Activated CD4-positive, alpha-beta T cell treated with anti-CD3 and anti-CD28 coated beads, Interleukin-2, amount 10 ng/mL, durations not matched to agents 7 days and 5 days (primary cell): ENCODE measurements at places on chromosomes 6 and 20. TPM values are rescaled to one million over a fixed set of nuclear protein-coding genes. Genes with fewer than 3 reads are reported as not detected.

BFSP1 gene
- 2.0 TPM for total RNA-seq

GNRH2 gene
- total RNA-seq = 2.0 TPM

PDE10A gene
- not detected for total RNA-seq

RNF217 gene
- 1.1 TPM for total RNA-seq

GRCh38 chr6:102986086-102986485, 1592.6 kb downstream of the GRIK2 start:
- no peak for DNase-seq

MYH7B gene
- total RNA-seq = 0.04 TPM

GRCh38 chr6:161838306-161839035, 564.6 kb upstream of the AGPAT4 start:
- DNase-seq = no peak

- no peak for DNase-seq
Observed at GRCh38 chr6:81383472-81383871, 369.0 kb downstream of the TENT5A start.

KCNQ2 gene
- 0.10 TPM for total RNA-seq

GRCh38 chr6:6741264-6741663, 152.7 kb downstream of the LY86 start:
- no peak for DNase-seq

- no peak for DNase-seq
Observed at GRCh38 chr6:22883061-22883717, 313.8 kb downstream of the HDGFL1 start.

DNA sequence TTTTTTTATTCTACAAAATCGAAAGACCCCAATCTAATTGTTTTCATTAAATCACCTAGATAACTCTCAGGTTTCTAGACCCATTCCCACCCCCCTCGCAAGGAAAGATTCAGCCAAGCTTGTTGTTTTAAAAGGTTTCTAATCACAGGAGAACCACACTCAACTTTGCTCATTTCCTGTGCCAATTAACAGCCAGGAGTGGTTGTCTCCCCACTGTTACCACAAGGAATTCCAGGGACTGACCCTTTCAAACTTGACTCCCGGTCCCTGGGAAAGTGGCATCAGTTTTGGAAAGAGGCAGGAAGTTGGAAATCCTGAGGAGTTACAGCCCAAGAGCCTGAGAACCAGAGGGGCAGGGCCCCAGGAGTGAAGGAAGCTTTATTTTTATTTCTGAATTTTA, 561.3 kb upstream of the JAG1 start:
- no peak for DNase-seq

THBS2 gene
- total RNA-seq = not detected

HLA-DMB gene
- 8.5 TPM for total RNA-seq

DNA sequence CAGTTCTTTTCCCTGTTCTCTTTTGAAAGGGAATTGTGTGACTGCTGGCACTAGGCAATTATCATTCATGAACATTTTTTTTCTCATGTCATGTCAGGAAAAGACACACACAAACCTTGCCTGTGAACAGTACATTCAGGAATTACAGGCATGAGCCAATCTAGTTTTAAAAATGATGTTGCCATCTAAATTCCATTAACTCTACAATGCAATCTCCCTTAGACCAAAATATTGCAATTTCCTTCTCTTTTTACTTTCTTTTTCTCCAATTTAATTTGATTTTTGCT, 127.5 kb upstream of the STMND1 start:
- DNase-seq = no peak

- DNase-seq = no peak
Observed at GRCh38 chr6:163679753-163680152, 265.2 kb downstream of the QKI start.

- DNase-seq = no peak
Observed at GRCh38 chr6:170127151-170127550, 163.7 kb downstream of the DLL1 start.

GRCh38 chr6:13012296-13012695, 295.7 kb downstream of the PHACTR1 start:
- DNase-seq = no peak

- DNase-seq = peak; percentile 57
Observed at GRCh38 chr6:119129148-119129967, 50.9 kb upstream of the FAM184A start.

DNA sequence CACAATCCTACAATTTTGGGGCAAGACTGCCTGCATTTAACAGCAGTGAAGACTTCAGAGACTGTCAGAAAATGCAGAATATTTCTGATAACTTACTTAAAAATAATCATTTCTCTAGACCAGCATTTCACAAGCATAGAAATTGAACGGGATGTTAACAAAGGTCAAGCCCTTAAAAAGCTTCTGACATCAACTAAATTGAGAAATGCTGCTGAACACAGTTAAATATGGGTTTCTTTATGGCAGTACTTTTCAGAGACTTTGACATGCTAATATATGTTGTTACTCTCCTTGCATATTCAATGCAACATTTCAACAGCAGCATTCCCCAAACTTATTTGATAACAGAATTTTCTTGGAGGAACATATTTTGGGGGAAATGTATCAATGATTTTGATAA, 84.5 kb downstream of the KIF13A start:
- no peak for DNase-seq

GRCh38 chr6:160992061-160992979, 751 bp downstream of the MAP3K4 start:
- peak; percentile 37 for DNase-seq

LY6G6D gene
- not detected for total RNA-seq

DNA sequence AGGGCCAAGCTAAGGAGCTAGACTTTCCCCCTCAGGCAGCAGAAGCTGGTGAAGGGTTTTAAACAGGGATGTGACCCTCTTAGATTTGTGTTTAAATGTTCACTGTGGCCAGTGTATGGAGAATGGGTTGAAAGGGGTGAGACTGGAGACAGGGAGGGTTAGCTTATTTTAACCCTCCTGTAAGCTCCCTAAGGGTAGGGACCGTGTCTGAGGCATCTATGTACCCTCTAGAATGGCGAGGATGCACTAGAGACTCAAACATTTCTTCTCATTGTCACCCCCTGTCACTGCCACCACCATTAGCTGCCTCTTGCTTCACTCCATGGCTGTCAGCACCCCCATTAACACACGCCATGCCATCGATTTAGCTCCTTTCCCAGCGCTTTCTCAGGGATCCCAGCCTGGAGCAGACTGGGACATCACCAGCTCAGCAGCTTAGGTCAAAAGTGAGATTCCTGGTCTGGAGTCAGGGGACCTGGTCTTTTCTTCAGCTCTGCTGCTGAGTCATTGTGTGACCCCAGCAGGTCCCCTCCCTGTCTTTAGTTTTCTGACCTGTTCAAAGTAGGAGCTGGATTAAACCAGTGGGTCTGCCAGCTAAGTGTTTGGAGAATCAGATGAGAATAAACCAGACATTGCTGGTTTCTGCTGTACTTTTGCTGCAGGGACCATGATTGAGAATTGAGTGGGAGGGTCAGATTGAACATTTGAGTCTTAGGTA, 1.1 kb upstream of the SLC22A7 start:
- no peak for DNase-seq

DNA sequence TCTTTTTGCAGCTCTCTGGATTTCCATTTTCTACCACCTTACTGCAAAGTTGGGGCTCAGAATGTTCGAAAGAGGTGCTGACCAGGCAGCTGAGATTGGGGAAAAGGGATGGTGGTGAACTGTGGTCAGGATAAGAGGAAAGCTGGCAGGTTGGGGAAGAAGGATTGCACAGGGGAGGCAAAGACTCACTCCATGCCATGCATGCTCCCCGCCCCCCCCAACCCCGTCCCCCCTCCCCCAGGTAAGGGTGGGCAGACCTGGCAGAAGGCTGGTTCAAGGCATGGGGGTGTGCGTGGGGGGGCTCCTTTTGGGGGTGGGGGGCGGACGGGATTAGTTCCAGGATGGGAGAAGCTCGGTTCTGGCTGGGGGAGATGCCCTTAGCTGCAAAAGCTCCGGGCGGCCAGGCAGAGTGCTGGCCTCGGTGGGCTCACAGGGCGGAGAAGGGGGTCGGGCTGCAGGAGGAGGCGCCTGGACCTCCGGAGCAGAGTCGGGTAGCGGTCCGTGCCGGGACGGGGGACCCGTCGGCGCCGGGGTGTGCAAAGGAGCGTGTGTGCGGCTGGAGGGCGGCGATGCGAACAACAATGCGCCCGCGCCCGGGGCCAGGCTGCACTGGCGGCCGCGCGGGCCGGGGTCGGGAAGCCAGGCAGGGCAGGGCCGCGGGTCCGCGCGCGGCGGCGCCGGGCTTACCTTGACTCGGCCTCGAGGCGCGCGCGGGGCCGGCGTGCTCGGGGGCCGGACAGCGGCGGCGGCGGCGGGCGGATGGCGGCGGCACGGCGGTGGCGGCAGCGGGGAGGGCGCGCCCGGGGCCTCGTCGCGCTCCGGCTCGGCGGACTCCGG, 880 bp downstream of the ADNP start:
- DNase-seq = peak; percentile 13

HLA-DQA1 gene
- total RNA-seq = 5.2 TPM
